Foreskin keratinocyte (primary cell): ENCODE measurements at places on chromosomes 3 and 15.
A peak's percentile ranks its signal among the peaks of the same experiment; 100 is the strongest.

- peak; percentile 83 for DNase-seq
These were observed 123.8 kb upstream of the DAZL start for GRCh38 chr3:16728770-16729745.

- no peak for DNase-seq
These were observed 43.2 kb upstream of the RPL35A start for GRCh38 chr3:197906850-197907187.

GRCh38 chr3:114011059-114011797, 45.1 kb downstream of the CCDC191 start:
- DNase-seq, result no peak

GRCh38 chr3:127161236-127161635, 31.7 kb upstream of the PRR23E start:
- no peak for DNase-seq

DNA sequence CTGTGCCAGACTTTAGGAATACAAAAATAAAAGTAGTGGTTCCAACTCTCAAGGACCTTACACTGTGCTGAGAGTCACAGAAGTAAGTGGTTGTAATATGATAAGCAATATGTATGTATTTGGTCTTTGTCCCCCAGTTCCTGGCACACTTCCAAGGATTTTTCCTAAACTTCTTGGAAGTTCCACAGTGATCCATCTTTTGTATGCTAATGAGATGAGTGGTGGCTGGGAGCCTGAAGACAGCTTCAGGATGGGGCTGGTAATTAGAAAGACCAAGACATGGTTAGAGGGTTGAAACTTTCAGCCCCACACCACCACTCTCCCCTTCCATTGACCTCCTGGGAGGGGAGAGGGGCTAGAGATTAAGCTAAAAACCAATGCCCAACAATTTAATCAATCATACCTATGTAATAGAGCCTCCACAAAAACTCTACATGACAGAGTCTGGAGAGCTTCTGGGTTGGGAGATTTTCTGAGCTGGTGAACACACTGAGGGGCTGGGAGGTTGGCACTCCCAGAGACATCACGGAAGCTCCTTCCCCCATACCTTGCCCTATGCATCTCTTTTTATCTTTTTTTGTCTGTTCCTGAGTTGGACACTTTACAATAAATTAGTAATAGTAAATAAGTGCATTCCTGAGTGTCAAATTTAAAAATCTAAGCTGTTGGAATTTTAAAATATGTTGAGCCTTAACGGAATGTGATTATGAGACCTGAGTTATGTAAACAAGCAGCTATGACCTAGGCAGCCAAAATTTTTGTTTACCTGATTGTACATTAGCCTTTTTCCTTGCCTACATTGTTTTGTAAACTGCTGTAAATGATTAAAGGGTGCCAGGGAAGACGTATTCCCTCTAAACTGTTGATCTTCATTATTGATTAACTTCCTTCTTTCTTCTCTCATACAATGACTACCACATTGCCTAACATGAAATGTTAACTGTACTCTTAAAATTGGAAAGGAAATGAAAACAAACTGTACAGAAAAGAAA, 24.3 kb downstream of the CD200R1L start:
- no peak for DNase-seq

- no peak for DNase-seq
These were observed 63.4 kb upstream of the PSMD6 start for GRCh38 chr3:64086479-64087252.

- DNase-seq, result peak; percentile 42
These were observed 5.9 kb upstream of the ADGRG7 start for GRCh38 chr3:100603469-100603868.

DNA sequence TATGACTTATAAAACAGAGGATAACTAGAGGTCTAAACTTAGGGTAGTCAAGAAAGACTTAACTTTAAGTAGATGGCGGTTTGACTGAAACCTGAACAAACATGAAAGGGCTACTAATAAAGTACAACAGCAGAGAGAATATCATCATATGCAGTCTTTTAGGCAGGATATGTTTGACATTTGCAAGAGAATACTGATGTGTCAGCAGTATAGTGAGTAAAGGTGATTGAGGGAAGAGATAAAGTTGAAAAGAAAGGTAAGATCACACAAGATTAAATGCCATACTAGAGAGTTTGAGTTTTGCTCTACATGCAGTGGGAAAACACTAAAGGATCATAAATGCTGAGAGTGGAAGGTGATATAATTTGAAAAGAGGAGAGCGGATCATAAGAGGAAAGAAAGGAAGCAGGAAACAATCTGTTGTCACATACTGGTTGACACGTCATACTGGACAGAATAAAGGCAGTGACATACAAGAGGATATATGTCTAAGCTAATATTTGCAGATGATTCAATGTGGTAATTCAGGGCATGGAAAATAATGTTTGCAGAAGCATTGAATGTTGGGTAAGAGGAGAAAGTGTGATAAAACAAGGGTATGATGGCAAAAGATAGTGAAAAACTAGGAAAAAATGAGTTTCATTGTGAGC, 223.0 kb downstream of the EPHA6 start:
- DNase-seq, result no peak

DNA sequence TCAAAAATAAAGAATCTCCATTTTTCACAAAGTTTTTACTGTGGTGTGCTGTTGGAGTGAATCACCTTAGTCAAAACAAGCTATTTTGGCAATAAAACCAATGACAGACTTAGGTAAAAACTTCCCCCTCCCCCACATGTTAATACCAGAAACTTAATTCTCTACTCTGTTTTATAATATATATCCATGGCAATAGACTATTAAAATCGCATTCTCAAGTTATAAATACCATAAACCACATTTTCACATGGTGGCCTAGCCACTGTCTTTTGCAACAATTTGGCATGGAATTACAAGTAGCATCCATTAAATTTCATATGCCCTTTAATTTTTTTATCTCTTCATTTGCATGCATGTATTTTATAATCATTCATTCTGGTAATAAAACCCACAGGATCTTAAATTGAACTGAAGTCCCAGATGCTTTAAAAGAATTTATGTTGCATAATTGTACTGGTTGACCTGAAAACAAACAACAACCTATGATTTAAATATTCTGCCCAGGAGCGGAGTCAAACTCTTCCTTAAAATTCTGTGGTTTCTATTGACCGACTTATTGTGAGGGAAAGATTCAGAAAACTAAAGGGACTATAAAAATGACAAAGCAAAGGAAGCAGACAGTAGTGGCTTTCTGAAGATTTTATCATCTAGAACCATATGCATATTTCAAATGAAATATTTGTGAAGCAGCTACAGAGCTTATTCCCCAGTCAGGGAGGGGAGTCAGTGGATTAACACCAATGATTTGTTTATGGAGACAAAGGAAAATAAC, 229.0 kb upstream of the TBL1XR1 start:
- no peak for DNase-seq

DNA sequence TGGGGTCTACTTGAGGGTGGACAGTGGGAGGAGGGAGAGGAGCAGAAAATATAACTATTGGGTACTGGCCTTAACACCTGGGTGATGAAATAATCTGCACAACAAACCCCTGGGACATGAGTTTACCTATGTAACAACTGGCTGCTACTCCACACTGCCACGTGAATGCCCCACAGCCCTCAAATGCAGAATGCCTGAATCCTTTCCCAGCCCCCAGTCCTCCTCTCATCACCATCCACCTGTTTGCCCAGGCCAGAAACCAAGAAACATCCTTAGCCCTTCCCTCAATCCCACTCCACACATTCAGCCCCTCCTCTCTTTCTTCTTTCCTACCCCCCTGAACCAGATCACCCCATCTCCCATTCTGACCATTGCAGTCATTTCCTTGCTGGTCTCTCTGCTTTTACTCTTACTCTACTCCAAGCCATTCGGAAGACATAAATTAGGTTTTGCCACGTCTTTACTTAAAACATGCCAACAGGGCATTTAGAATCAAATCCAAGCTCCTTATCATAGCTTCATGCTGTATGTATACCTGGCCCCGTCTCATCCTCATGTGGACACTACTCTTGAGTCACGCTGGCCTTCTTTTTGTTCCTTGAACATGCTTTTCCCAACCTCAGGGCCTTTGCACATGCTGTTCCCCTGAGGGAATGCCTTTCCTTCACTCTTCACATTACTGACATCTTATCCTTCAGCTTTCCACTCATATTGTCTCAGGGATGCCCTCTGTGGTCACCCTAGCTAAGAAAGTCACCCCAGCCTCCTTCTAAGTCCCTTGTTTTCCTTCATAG, 137.5 kb upstream of the ABHD17C start:
- DNase-seq, result no peak

DNA sequence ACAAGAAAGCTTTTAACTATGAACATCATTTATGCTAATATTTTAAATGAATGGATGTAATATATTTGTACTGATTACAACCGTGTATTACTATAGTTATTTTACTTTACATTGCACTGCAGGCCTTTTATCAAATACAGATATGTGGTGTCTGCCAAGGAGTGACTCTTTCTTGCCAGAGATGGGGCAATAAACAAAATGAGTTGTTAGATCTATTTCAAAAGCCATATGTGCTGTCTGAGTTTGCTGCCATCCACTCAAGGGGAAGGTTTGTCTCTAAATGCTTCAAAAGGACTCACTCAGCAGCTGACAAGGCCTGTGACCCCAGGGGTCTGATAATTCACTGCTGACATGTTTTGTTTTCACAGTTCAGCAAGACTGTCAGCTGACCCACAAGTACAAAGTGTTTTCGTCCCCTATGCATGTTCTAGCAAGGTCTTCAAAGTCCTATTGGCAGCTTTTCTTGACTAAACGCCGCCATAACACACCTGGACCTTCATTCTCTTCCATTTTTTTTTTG, 41.3 kb upstream of the ZBED2 start:
- no peak for DNase-seq

GRCh38 chr3:186044427-186044826, 64.5 kb downstream of the ETV5 start:
- DNase-seq, result no peak

DNA sequence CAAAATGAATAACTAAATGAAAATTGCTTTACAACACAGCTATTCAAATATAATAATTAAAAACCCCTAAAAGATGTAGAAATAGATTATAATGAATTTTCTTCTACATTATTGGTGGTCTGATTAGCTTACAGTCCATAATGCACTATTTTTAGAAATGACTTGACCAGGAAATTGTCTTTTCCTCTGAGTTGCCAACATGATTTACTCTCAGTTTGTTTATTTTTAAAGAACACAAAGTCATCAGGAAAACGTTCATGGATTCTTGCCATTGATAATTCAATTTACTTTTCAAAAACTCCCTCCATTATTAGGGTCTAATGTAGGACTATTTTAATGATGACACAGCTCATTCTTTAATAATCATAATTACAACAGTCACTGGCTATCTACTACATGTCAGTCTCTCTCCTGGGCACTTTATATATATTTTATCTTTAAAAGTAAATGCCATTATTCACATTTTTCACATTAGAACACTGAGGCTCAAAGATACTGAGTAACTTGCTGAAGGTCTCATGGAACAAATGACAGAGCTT, 1.1 kb downstream of the TM4SF18 start:
- DNase-seq, result no peak

DNA sequence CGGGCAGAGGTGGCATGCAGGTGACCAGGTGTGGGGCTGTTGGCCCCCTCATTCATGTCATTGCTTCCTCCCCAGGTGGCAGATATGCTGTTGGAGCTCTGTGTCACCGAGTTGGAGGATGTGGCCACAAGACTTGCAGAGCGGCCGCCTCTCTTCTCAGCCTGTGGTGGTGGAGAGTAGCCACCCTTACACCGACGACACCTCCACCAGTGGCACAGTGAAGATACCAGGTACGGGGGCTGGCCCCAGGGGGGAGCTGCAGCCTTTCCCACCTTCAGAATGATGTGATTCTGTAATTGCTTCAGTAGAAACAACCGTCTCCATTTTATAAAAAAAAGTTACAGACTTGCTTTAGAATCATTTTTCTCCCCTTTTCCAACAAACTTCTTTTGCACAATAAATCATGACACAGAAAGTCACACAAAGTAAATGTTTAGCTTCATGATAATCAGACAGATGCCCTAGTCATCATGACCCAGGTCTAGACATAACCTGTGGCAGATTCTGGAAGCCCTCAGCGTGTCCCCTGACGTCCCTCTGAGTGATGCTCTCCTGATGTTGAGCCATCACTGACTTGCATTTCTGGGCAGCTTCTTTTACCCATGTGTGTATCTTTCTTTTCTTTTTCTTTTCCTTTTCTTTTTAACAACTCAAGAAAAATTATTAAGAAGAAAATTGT, 76.0 kb upstream of the FAN1 start:
- no peak for DNase-seq
